ENCODE measurements at places on chromosomes 12 and 14. TPM values are rescaled to one million over a fixed set of nuclear protein-coding genes. Genes with fewer than 3 reads are reported as not detected.

DNA sequence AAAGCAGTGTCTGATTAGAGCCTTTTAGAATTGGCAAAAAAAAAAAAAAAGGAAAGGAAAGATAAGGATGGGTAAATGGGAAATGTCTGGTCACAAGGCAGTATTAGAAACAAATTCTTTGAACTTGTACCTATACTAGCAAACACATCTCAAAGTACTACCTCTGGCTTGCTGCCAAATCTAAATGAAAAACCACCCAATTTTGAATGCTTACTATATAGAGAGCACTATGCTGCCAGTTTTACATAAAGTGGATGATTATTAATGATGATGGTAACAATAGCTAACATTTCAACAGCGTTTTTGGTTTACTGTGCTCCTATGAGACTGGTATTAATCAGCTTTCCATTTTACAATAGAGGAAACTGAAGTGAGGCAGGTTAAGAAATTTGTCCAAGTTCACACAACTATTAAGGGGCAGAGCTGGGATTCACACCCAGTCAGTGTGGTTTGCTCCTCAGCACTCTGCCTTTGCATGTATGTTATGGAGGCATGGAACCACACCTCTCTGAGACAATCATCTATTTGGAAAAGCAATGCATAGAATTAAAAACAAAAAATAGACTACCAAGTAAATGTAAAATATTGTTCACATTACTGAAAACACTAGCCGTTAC, 34.2 kb downstream of the ATP2B1 start:
- DNase-seq = no peak
- no peak overlapping the region for H3K4me3 ChIP-seq
- no peak overlapping the region for H3K27ac ChIP-seq
- H3K4me1 ChIP-seq = no peaks in the 10 kb centered on the region
- no peaks in the 10 kb centered on the region for H3K36me3 ChIP-seq

The BBOF1 gene
- 10.6 TPM for total RNA-seq

DNA sequence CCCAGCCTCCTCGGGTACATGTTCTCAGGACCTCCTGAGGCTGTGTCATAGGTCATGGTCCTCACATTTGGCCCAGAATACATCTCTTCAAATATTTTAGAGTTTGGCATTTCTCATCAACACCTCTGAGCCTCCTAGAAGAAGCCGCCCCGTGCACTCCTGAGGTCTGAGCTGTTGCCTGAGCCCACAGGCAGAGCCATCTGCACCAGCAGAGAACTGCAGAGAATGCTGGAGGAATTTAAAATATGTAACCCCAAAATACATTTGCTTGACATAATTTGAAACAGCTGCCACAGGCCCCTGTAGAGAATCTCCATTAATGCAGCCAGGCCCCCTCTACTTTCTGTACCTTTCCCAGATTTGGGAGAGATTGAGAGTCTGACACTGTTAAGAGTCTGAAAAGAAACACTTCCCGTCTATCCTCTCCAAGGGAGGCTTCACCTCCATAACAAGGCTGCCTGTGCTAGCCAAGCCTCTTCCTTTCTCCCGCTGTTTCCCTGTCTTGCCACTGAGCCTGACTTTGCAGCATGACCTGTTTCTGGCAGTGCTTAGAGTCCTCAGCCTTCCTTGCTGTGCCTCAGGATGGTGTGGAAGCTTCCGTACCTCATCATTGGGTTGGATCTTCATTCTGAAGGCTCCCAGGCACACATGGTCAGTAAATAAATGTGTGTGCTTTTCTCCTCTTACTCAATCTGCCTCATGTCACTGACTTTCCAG, 95.4 kb upstream of the SFSWAP start:
- H3K36me3 ChIP-seq = no peaks in the 10 kb centered on the region
- no peak overlapping the region for H3K4me3 ChIP-seq
- peaks cover 49% of the 10 kb centered on the region for H3K27me3 ChIP-seq
- H3K4me1 ChIP-seq = no peaks in the 10 kb centered on the region

DNA sequence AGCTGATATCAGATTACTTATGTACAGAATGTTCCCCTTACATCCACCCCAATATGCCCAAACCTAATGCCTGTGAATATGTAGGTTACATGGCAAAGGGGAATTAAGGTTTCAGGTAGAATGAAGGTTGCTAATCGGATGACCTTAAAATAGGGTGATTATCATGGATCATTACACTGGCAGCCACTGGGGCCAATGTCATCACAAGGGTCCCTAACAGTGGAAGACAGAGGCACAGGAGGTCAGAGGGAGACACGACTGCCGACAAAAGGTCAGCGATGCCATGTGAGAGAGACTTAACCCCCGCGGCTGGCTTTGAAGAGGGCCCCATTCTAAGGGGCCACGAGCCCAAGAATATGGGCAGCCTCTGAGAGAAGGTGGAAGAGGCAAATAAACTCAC, 106.8 kb upstream of the EVL start:
- no peak overlapping the region for H3K4me3 ChIP-seq
- H3K27ac ChIP-seq = no peak overlapping the region
- DNase-seq = no peak
- H3K36me3 ChIP-seq = no peaks in the 10 kb centered on the region
- H3K27me3 ChIP-seq = no peaks in the 10 kb centered on the region

DNA sequence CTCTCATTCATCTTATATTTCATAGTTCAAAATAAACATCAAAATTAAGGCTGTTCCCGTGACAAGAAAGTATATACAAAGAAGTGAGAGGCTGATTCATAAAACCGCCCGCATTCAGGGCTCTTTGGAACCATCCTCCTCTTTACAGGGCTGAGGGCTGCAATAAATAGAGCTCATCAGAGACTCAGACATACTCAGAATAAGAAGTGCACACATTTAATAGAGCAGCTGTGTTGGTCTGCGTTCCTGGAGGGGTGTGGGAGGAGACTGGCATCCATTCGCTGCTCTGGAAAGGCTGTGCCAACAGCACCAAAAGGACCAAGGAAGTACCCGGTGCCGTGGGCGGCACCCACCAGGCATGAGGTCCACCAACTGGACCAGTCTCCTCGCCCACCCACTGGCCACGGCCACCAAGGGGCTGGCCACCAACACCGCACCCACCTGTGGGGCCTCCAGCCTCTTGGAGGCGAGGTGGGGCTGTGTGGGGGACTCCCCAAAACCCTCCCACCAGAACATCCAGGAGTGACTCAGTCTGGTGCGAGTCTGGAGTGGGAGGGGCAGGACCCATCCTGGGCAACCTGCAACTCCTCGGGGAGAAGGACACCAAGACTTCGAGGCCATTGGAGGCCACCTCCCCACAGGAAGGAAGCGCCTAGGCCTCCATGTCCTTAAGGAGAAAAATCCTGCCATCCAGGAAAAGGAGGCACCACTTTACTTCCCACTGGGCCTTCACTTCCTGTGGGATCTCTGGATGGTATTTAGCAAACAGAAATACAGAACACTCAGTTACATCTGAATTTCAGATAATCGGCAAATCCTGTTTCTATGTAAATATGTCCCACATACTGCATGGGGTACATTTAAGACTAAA, 32.7 kb downstream of the VCPKMT start:
- peak overlapping the region; percentile 86 for H3K27ac ChIP-seq
- no peak overlapping the region for H3K4me3 ChIP-seq
- no peaks in the 10 kb centered on the region for H3K36me3 ChIP-seq
- no peak for DNase-seq
- H3K27me3 ChIP-seq = no peaks in the 10 kb centered on the region

The VWF gene
- total RNA-seq = 60.3 TPM

DNA sequence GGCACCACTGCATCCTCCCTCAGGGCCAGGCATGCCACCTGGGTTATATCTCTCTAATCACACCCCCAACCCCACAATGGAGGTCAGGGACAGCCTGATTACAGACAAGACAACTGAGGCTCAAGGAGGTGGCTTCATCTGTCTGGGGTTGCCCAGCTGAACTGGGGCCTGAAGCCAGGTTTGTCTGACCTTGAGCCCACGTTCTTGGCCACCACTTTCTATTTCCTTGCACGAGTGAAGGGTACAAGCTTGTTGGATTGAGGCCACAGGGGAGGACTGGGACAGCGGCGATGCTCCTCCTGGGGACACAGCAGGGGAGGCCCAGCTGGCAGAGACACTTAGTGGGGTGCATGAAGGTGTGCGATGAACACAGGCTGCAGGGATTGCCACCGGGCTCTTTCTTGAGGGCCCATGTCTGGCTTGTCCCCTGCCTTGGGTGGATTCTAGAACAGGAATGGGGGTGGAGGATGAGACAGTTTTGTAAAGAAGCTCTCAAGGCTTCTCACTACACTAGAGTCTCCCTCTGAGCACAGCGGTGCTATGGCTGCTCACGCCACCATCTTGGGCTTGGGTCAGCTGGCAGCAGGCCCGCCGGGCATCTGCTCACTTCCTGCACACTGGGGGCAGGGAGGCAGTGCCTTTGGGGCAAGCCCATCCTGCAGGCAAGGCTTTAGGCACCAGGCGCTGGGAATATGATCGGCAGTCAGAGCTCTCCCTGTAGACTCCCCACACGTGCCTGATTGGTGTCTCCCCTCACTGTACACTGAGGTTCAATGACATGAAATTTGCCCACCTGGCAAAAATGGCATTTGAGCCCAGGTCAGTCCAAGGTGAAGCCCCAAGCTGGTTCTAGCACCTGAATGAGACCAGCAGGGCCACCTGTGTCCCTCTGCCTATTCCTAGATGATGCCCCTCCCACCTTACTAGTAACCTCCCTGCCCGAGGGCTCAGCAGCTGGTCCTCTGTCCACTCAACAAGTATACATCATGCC, 16.0 kb downstream of the RITA1 start:
- H3K4me1 ChIP-seq = no peaks in the 10 kb centered on the region
- H3K27ac ChIP-seq = no peak overlapping the region
- H3K4me3 ChIP-seq = no peak overlapping the region

DNA sequence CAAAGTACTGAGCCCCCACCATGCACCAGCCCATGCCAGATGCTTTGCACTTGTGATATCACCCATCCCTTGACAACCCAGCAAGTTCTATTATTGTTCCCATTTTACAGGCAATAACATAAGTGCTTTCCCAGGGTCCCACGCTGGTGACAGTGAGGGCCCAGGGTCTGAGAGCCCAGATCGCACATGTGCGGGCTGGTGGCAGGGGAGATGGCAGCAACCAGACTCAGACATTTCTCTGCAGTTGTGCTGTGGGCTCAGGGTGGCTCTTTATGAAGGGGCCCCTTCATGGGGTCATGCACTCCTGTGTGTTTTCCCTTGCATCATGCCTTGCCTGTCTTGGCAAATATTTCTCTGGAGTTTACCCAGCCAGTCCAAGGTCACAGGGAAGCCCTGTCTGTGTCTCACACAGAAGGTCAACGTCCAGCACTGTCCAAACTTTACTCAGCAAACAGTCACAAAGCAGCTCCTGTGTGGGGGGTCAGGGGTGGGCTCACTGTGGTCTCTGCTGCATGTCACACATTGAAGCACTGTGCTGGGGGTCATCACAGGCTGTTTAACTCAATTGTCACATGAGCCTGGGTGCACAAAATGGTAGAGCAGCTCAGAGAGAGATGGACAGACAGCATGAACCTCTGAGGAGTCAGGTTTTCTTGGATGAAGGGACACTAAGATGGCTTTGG, 12.7 kb downstream of the SERPINA5 start:
- no peaks in the 10 kb centered on the region for H3K27me3 ChIP-seq
- H3K27ac ChIP-seq = no peak overlapping the region
- no peaks in the 10 kb centered on the region for H3K36me3 ChIP-seq
- H3K4me3 ChIP-seq = no peak overlapping the region
- no peak for DNase-seq
- H3K4me1 ChIP-seq = peaks cover 5% of the 10 kb centered on the region

GRCh38 chr14:99512110-99512449, 30.9 kb downstream of the CCNK start:
- no peaks in the 10 kb centered on the region for H3K4me1 ChIP-seq
- no peaks in the 10 kb centered on the region for H3K27me3 ChIP-seq
- no peaks in the 10 kb centered on the region for H3K36me3 ChIP-seq
- no peak for DNase-seq

Data from breast epithelium (tissue), 4 donors.